ENCODE measurements at places on chromosomes 7 and 10. TPM values are rescaled to one million over a fixed set of nuclear protein-coding genes. Genes with fewer than 3 reads are reported as not detected.

HOXA5 gene
- total RNA-seq, result 5.8 TPM

MACROH2A2 gene
- 23.0 TPM for total RNA-seq

CUZD1 gene
- 1.6 TPM for total RNA-seq

EXOC6 gene
- 18.8 TPM for total RNA-seq

DEPP1 gene
- total RNA-seq, result 2.0 TPM

DLG5 gene
- total RNA-seq, result 31.3 TPM

SUGCT gene
- 1.1 TPM for total RNA-seq

KIAA1217 gene
- 2.5 TPM for total RNA-seq

PTPRZ1 gene
- total RNA-seq, result not detected

PDE6C gene
- not detected for total RNA-seq

LBX1 gene
- total RNA-seq, result not detected

SPDYE1 gene
- not detected for total RNA-seq

SCD gene
- 130 TPM for total RNA-seq

SPDYE11 gene
- not detected for total RNA-seq

EBF3 gene
- 0.19 TPM for total RNA-seq

RUFY2 gene
- total RNA-seq, result 8.5 TPM
